ENCODE measurements at places on chromosomes 12 and 14.

DNA sequence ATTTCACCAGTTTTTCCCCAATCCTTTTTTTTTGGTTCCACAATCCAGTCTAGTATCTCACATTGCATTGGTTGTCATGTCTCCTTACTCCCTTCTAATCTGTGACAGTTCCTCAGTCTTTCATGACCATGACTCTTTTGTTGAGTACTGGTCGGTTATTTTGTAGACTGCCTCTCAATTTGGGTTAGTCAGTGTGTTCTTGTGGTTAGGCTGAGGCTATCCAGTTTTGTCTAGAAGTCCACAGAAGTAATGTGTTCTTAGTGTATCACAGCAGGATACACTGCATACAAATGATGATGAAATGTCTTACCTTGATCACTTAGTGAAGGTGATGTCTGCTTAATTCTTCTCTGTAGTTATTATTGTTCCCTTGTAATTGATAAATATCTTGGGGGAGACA, 24.8 kb downstream of the PELI2 start:
- no peak for DNase-seq

- peak; percentile 35 for DNase-seq
Measured at GRCh38 chr12:132771126-132771838, 9.7 kb upstream of the ANKLE2 start.

GRCh38 chr12:68580911-68581310, 29.8 kb upstream of the RAP1B start:
- no peak for DNase-seq

GRCh38 chr14:75428230-75429104, 645 bp downstream of the JDP2 start:
- DNase-seq, result peak; percentile 30

- no peak for DNase-seq
Measured at GRCh38 chr12:40692765-40693206, 547 bp downstream of the CNTN1 start.

- DNase-seq, result no peak
Measured at GRCh38 chr14:99821519-99822508, 28.6 kb downstream of the EML1 start.

GRCh38 chr14:102272392-102272791, 32.6 kb downstream of the MOK start:
- no peak for DNase-seq

- DNase-seq, result peak; percentile 67
Measured at GRCh38 chr14:97380539-97380941, 583.4 kb downstream of the VRK1 start.

DNA sequence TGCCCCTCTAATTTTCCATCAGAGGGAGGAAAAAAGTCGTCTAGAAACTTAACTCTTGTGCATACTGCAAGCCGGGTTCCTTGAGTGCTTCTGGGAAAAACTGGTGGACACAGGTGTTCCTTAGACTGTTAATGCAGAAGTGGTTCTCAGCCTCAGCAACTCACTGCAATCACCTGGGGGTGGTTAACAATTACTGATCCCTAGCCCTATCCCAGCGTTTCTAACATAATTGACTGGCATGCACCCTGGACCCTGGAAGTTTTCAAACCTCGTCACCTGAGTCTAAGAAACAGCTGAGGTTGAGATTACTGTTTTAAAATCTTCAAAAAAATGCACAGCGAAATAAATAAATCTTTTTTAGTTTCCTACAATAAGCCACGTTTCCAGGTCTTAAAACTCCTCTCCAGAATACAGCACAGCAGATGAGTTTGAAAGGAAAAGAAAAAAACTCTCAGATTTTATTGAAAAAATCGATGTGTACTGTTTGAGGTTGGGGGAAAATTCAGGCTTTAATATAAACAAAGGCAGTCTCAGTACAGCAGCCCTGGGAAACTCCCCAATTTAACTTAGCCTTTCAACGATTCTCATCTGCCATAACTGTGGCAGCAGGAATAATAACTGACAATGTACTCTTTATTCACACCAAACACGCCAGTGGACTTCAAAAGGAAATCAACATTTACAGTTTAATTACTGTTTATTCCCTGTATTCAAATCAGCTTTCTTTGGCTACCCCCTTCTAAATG, 45.4 kb downstream of the PHLDA1 start:
- DNase-seq, result no peak

GRCh38 chr14:30748343-30748742, 126.0 kb upstream of the COCH start:
- DNase-seq, result no peak

- DNase-seq, result no peak
Measured at GRCh38 chr12:11651785-11652184, 2.3 kb downstream of the ETV6 start.

DNA sequence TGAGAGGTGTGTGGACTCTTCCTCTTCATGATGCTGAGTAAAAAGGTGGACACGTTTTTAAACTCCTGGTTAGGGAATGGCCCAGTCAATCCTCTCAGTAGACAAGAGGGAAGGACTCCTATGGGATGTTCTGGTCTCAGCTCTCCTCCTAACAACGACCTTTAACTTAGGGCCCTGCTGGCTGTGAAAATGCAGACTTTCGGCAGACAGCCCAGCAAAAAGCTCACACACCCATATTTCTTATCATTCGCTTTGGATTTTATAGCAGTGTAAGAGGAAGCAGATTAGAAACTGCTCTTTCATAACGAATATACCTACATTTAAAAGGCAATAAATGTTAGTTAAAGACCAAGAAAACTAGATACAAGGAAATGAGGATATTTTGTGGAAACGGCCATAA, 18.0 kb upstream of the YARS2 start:
- DNase-seq, result no peak

GRCh38 chr14:40188006-40188405, 755.8 kb upstream of the FBXO33 start:
- no peak for DNase-seq

DNA sequence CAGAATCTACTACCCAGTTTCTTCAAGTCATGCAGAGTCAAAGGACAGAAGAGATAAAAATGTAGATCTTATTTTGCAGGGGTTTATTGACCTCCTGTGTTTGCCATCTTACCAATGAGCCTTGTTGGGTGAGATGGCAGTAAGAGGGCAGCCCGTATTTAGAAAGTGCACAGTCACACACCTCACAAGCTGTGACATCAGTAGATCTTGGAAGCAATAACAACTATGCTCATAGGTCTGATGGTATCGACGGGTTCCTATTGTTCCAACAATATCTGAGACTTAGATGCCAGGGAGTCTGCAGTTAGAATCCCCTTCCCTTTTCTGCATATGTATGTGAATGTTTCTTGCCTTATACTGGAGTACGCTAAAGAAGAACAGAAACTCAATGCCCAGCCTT, 189.0 kb upstream of the DYRK2 start:
- no peak for DNase-seq

Measured in stimulated activated CD4-positive, alpha-beta T cell treated with anti-CD3 and anti-CD28 coated beads, Interleukin-4, amount 100 ng/mL, for 1 hour (primary cell).